Stimulated activated CD4-positive, alpha-beta T cell treated with anti-CD3 and anti-CD28 coated beads, Interleukin-2, amount 100 ng/mL, for 48 hours (primary cell): ENCODE measurements at places on chromosomes 5 and 9.

- DNase-seq: no peak
Measured at GRCh38 chr9:5798581-5798980, 34.3 kb downstream of the ERMP1 start.

DNA sequence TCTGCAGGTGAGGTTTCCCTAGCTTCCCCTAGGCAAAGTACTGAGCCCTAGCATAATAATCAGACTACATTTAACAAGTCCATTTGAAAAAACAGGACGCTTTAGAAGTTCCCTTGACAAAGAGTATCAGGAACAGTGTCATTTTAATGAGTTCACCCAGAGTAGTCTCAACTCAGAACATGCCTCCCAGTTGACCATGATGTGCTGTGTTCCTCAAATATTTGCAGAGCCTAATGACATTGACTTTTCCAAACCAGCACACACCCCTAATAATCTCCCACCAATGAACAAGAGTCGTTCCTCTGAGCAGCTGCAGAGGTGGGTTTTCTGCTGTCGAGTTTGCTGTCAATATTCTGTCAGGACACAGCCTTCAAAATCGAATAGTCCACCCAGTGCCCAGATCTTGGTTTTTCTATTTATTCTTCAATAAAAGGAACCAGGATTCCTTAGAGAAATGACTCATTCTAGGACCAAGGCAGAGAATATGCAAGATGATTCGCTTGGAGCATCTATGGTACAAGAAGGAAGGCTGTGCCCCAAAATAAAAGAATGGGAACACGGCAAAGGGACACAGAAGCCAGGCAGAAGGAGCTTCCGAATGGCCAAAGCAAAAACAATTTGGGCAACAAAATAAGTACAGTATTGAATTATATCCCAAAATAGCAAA is 57.6 kb downstream of the OTULIN start:
- no peak for DNase-seq

GRCh38 chr9:3949744-3950143 is 350.1 kb downstream of the GLIS3 start:
- DNase-seq: no peak

DNA sequence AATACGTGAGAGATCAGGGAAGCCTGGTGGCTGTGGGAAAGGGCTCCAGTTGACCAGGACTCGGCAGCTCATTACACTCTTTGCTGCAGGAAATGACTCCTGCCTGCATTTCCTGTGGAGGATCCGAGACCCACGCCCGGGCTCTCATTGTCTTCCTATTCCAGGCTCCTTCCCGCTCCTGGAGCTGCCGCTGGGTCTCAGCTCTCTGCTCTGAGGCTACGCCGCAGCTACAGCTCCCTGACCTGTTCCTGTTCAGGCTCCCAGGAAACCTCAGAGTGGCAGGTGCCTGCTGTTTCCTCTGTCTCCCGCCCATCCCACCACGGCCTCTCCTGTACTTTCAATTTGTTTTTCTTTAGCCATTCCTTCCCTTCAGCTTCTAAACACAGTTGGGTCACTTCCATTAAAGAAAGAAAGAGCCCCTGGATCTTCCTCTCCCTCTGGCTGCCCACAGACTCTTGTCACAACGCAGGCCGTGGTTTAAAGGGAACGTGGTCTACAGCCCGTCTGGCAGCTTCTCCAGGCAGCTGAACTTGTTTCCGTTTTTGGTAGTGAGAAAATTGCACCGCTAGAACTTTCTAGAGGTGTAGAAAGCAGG is 71.5 kb downstream of the IL6ST start:
- no peak for DNase-seq

GRCh38 chr9:137619240-137620047 is 639 bp downstream of the EHMT1 start:
- DNase-seq: no peak

- no peak for DNase-seq
Measured at GRCh38 chr9:110007477-110008270, 200.3 kb downstream of the C9orf152 start.

GRCh38 chr9:128026773-128027541 is 40.2 kb downstream of the NAIF1 start:
- DNase-seq: peak; percentile 42

DNA sequence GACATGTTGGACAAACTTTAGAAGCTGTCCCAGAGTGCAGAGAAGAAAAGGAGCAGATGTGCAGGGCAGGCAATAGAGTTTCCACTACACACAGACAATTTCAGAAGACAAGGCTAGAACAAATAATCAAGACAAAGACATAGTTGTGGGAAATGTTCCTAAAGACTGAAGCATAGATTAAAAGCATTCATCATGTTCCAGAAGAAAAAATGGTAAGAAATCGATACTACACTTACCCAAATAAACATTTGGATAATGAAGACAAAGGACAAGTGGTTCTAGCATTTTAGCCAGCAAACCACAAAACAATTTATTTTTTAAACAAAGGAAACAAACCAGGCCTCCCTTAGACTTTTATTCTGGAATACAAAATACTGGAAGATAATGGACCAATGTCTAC is 97.9 kb downstream of the FSTL4 start:
- no peak for DNase-seq

- DNase-seq: no peak
Measured at GRCh38 chr9:77589046-77589795, 58.9 kb downstream of the GNA14 start.

DNA sequence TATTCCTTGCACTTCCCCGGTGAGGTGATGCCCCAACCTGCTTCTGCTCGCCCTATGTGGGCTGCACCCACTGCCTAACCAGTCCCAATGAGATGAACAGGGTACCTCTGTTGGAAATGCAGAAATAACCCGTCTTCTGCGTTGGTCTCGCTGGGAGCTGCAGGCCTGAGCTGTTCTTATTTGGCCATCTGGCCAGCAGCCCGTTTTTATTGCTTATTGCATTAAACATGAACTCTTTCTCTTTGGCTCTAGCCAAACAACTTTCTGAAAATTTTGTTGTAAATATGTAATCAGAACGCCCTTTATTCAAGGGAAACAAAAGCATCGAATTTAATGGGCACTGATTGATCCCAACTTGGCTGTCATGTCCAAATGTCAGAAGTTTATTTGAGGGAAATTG is 124.7 kb upstream of the FTMT start:
- DNase-seq: no peak

DNA sequence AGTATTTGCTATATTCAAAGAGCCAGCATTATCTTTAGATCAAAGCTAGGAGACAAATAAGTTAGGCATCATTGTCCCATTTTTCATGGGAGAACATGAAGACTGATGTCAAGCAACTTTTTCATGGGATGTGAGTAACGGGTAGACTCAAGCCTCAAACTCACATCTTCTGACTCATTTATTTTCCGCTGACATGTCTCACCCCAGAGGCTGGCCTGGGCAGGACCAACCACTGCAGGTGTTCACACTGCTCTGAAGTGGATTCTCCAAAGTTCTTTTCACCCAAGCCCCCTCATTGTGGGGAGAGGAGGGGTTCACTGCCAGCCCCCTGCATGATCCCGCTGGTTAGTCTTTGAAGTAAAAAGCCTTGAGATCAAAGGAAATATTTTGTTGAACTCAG is 34.9 kb upstream of the BASP1 start:
- DNase-seq: no peak

DNA sequence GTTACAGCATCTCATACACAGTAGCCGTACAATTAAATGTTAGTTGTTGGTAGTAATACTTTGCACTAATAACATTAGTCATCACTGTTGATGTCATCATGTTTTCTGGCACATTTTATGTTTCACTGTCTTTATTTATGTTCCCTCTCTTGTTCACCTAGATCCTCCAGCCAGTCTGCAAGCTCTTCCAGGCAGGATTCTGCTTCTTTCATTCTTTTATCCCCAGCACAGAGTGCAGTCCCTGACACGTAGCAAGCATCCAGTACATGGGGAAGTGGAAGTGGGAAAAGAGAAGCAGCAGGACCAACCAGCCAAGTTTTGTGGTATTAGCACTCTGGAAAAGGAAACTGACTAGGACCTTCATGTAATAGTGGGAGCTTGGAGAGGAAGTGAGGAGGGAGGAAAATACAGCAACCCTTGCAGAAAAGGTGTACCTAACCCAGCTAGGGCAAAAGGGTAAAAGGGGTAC is 89.7 kb upstream of the SLC44A1 start:
- no peak for DNase-seq

DNA sequence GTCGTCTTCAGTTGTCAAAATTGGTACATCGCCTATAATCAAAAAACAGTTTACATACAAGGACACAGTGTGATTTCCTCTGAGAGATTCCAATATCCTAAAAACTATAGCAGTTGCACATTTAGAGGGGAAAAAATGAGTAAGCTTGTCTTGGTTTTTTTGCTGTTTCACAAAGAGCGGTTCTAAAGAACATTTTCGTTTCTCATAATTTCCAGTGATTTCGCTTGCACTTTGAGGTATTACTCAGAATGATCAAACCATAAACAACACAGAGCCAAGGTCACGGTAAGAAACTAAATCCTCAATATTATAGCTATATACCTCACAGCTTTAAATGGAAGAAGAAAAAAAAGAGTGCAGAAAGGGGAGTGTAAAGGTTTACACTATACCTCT is 861 bp downstream of the MTX3 start:
- no peak for DNase-seq

- DNase-seq: no peak
Measured at GRCh38 chr5:133939668-133940067, 28.8 kb downstream of the C5orf15 start.

DNA sequence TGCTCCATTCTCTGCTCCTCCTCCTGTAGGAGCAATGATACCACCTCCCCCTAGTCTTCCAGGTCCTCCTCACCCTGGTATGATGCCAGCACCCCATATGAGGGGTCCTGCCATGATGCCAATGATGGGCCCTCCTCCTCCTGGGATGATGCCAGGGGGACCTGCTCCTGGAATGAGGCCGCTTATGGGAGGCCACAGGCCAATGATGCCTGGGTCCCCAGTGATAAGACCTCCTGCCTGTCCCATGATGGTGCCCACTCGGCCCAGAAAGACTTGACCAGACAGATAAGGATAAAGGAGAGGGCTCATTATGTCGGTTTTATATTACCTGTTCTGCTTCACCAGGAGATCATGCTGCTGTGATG is 26.2 kb upstream of the IQGAP2 start:
- no peak for DNase-seq

GRCh38 chr5:128869970-128870369 is 95.3 kb upstream of the SLC27A6 start:
- no peak for DNase-seq

DNA sequence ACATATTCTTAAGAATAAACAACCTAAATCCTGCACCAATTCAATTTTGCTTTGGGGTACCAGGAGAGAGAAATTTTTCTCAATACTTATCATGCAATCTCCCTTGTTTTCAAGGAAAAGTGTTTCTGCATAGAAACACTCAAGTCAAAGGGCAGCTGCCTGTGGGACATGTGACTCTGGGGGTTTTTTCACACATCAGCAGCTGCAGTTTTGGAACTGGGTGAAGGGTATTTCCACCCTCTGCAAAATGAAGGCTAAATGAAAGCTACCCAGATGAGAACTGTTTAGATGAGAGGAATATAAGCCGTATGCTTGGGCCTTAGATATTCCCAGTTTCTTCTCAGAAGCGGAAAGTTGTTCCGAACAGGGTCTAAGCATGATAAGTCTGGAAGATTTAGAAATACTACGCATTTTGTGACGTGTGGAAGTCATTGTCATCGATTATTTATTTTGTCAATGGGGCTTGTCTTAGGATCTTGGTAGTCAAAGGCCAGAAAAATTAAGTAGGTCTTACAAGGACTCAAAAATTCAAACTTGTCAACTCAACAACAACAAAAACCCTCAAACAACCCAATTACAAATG is 64.3 kb upstream of the BOD1 start:
- DNase-seq: no peak

DNA sequence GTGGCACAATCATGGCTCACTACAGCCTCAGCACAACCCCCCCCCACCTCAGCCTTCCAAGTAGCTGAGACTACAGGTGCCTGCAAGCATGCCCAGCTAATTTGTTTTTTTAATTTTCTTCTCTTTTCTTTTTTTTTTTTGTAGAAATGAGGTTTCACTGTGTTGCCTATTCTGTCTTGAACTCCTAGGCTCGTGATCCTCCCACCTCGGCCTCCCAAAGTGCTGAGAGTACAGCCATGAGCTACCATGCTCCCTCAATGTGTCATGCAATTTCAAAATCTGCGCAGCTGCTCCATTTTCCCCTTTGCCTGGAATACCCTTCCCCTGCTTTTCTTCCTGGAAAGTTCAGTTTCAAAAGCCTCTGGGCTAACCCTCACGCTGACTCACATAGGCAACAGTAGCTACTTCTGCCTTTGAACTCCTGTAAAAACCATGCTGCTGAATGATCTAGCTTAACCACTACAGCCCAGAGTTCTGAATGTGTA is 71.0 kb upstream of the IL7R start:
- DNase-seq: peak; percentile 32

- DNase-seq: peak; percentile 88
Measured at GRCh38 chr9:36572515-36573418, at the start of gene MELK. MELK (plus strand) TSS chr9:36572895; CDS start chr9:36581682, 8,787 bp downstream.

DNA sequence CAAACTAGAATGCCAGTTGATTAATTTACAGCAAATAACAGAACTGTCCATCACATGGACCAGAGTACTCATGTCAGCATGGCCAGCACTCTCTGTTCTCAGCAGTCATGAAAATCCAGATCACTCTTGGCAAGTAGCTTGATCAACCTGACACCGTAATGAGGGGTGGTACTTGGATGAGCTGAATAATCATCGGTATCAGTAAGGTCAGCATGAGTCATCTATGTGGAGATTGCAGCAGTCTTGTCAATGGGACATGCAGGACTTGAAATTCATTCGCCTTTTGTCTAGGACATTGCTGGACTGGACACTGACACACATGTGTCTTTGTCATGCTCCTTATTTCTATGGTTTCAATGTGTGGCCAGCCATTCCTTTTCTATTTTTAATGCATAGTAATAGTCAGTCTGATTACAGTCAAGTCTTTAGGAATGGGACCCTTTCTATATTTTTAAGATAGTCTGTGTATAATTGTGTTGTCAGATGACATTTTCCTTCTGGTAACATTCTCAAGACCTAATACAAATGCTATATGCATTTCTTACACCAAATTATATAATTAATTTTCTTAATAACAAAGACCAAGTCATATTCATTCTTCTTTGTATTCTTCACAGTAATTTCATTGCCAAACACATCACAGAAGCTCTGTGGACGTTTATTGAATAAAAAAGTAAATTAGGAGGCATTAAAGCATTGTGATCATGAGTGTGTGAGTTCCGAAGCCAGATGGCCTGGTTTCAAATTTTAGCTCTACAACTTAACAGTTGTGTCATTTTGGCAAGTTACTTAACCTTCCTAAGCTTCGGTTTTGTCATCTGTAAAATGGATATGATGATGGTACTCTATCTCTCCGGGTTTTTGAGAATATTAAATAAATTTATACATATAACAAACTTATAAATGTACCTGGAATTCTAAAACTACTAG is 57.4 kb downstream of the ADAMTSL1 start:
- DNase-seq: no peak

DNA sequence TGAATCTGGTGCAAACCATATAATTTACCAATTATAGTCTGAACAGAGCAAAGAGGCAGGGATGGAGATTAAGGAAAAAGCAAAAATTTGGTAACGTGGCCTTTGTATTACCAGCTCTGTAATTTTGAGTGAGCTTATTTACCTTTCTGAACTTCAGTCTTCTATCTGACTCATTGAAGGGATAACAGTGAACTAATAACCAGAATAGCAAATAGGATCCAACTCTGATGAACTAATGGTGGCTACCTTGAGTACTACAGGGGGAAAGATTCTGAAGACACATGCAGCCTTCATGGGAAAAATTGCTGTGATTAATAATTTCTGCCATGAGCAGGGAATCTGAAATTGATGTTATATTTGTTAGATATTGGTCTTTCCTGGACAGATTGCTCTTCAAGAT is 23.0 kb upstream of the LARP1 start:
- no peak for DNase-seq
